ENCODE measurements at places on chromosomes 5 and 9. TPM values are rescaled to one million over a fixed set of nuclear protein-coding genes. Genes with fewer than 3 reads are reported as not detected.

- no peak for DNase-seq
Measured at GRCh38 chr5:7396713-7397454, 946 bp downstream of the ADCY2 start.

GRCh38 chr9:70034271-70034711 is 9.4 kb upstream of the MAMDC2 start:
- no peak for DNase-seq

The SYK gene
- polyA plus RNA-seq = 0.52 TPM

The SLC34A1 gene
- polyA plus RNA-seq = not detected
